ENCODE measurements at places on chromosomes 5 and 9.

- no peak for DNase-seq
Observed at GRCh38 chr5:161064781-161065180, 212.8 kb upstream of the ATP10B start.

DNA sequence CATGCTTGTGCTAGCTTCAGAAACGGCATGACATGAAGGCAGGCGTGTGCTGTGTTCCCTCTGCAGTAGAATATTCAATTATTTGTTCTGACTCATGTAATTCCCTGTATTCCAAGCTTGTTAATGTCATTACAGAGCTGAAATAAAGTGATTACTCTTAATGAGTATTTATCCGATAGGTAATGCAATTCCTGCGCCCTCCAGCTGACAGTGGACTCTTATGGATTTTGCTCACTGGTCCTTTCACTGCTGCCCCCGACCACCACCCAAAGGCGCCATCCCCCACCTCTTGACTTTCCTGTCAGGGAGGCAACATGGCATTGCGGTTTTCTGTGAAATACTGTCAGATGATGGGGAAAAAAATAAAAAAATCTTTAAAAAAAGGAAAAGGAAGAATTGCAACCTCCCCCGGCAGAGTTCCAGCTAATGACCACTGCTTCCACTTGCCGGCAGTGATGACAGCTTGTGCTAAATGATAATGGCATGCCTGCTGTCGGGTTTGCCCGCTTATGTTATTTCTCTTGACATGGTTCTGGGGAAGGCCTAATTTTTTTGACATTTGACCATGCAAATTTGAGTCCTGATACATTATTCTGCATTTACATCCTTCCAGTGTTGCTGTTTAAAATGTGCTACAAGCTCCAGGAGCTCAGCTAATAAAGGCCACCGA, 335.3 kb upstream of the ADAMTS16 start:
- no peak for DNase-seq

GRCh38 chr5:41402845-41403244, 107.6 kb downstream of the PLCXD3 start:
- no peak for DNase-seq

DNA sequence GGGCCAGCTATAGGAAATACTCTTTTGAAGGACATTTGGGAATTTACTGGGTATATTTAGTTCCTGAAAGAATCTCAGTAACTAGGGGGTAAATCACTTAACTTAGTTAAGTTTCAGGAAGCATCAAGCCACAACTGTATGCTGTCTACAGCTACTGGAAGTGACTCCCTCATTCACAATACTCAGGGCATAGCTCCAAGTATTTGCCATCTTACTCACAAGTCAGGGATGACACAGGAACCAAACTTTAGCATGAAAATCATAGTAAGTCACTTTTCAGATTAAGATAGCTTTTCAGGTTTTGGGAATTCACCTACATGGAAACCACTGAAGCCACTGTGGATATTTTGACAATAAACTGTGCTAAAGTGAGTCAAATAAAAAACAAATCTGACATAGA, 242.4 kb upstream of the ATP10B start:
- DNase-seq: no peak

GRCh38 chr5:73282383-73282782, 109.4 kb downstream of the TMEM174 start:
- DNase-seq: peak; percentile 44

DNA sequence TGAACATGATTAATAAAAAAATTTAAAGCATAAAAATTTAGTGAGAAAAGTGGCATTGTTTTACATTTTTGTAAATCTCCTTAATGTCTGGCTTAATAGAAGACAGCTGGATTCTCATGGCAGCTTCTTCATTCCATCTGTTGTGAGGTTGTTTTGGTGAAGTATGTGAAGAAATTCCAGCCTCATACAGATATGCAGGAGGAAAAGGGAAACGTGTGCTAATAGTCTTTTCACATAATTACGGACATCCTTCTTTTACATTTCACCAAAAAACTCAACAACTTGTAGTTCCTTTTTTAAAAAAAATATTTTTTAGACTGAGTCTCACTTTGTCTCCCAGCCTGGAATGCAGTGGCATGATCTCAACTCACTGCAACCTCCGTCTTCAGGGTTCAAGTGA, 46.9 kb downstream of the HACD4 start:
- no peak for DNase-seq

GRCh38 chr5:55146543-55147151, 13.3 kb upstream of the GPX8 start:
- DNase-seq: peak; percentile 18

DNA sequence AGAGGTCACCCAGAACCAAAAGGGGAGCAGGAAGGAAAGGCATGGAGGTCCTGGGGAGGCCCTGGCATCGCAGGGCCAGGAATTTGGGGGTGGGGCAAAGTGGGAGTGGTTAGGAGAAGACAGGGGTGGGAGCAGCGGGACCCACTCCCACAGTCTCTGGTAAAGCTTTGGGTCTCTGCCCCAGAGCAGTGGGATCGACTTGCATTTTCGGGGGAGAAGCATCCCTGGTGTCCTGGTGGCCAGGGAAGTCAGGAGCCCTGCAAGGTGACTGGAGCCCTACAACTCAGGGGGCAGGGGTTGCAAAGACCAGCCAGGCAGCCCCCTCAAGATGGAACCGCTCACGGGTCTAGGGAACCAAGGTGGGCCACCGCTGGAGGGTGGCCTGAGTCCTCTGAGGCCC, 22.4 kb upstream of the GTF3C5 start:
- DNase-seq: no peak

DNA sequence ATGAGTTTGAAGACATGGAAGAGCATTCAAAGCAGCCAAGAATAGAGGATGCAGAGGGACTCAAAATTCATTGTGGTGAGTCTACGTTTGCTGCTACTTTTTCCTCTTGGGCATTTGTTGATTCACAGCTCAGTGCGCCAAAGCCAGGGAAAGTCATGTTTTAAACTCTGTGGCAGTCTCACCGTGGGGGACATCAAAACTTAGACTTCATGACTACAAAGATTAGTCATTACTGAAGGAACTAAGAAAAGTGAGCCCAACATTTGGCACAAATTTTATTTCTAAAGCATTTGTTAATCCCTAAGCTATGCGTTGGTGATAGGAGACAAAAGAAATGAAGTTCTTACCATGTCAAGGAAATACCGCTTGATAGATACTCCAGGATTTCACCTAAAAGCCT, 73.7 kb upstream of the MTAP start:
- no peak for DNase-seq

DNA sequence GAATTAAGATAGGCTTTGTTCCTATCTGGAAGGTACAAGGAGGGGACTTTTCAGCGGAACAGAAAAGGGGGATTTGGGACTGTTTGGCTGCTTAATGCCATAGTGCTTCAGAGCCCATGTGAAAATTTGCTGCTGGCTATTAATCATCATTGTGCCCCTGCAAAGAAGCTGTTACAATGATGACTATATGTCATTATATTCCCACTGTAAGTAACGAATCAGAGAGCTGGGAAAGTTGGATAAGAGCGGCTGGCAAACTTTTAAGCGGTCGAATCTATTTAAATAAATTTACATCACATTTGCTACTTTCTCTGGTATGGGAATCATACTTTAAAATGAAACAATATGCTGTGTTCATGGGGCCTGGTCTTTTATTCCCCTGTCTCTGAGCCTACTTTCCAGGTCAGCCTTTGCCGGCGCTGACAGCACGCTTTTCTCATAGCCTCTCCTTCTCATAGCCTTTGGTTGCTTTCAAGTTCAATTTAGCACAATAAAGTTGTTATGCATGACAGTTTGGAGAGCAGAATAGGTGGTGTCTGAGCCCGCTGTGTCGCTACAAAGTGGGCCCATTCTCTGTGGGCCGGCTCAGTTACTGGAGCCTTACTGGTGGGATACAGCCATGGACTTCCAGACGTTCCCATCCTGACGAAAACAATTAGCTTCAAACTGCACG, 271.2 kb upstream of the TMEM161B start:
- no peak for DNase-seq

DNA sequence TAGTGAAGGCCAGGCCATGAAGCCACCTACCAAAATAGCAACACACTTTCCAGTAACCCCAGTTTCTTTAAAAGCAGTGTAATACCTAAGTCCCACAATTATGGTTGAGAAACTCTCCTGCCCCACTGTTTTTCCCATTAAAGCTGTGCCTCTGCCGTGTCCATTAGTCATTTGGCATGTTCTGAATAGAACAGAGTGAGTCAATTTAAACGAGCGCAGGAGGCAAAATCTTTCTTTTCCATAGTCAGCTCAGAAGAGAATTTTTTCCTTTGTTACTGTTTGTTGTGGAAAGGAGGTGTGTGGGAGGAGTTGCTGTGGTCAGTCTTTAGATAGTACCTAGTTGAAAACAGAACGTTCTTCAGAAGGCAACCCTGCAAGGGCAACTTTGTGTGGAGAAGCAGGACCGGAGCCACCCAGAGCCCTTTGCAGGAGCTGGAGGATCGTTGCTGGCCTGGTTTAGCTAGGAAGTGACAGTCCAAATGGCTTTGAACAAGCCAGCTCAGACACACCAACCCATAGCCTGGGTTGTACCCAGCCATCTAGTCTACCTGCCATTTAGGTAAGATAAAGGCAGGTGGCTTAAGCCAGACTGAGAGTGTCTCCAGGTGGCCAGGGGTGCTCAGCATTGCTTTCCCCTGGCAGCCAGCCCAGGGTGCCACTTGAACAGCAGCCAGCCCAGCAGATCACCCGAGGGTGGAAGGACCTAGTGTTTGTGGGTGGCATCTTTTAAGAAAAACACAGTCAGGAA, 30.4 kb downstream of the GADD45G start:
- no peak for DNase-seq

DNA sequence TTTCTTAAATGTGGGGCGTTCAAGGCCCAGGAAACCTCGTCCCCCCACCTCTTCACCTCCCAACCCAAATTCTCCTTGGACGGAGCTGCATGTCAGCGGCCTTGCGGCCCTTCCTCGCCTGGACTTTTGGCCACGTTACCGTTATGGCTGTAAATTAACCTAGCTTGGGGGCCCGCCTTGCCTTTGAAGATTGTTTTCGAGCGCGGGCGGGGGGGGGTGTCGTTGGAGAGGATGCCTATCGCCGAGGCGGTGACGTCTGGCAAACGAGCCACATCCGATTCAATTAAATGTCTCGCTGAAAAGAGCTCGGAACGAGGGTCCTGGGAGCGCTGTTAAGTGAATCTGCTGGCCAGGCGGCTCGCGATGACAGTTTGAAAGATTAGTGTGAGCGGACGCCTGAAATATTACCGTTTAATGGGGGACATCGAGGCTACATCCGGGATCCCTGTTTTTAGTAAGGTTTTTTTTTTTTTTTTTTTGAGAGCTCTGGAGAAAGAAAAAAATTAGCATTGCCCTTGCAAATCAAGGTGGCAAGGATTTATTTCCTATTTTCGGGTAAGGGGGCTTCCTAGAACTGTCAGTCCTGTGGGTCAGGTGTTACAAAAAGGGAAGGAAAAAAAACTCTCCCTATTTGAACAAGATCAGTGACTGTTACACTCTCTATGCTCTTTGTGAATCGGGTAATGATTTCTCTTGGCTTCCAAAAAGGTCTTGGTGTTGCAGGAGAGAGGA, 2.3 kb upstream of the NKX2-5 start:
- DNase-seq: no peak

DNA sequence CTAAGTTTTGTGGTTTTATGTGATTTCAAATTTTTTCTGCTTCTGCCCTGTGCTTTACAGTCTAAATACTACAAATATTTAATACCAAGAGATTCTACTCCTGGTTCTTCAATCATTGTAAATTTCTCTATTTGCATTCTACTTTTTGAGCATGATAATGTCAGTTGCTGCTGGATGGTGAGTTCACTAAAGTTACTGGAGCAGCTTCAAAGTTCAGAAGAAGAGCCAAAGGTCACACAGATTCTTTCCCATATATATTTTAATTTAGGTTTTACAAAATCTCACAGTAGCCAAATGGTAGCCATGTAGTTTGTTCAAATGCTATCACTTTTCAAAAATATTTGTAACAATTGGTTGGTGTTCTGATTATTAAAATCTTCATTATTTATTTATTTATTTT, 378.7 kb downstream of the TMEM232 start:
- no peak for DNase-seq

- no peak for DNase-seq
Observed at GRCh38 chr9:74025402-74025925, 471.7 kb upstream of the RORB start.

Data from NCI-H446 treated with DMSO at 0.1 percent for 48 hours (cell line).